ENCODE measurements at places on chromosomes 16 and 17.

- DNase-seq = no peak
These were observed 36.4 kb upstream of the CDH15 start for GRCh38 chr16:89135166-89135565.

- peak; percentile 50 for DNase-seq
These were observed 297.5 kb downstream of the CA10 start for GRCh38 chr17:51860954-51861561.

GRCh38 chr17:64063766-64064224 is 43.4 kb upstream of the ICAM2 start:
- no peak for DNase-seq

GRCh38 chr17:7426896-7427489 is 1.6 kb downstream of the SPEM2 start:
- no peak for DNase-seq

- peak; percentile 60 for DNase-seq
These were observed 5.3 kb upstream of the WIPI1 start for GRCh38 chr17:68462381-68463210.

DNA sequence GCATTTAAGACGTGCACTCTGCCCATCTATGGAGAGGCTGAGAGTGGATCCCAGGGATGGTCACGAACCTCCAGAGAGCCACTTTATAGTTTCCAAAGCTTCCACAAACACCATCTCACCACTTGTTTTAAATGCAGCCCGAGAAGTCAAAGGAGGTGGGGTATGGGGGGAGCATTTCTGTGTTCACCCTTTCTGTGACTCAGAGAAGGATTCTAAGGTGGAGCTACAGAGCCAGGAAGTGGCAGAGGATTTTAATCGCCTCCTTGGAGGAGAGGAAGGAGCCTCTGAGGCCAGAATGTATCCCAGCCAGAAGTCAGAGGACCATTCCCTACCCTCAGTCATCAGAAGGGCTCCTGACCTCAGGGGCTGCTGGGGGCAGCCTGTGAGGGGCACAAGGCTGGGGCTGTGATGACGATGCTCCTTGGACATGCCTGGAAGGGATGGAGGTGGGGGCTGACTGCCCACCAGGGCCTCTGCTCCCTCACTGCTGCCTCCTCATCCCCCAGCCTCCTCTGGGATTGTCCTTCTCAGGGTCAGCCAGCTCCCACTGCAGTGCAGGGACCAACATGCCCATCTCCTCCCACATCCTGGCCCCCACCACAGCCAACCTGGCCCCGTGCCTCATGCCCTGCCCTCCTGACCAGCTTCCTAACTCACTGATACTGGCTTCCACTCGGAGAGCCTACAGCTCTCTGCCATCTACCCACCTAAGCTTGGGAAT is 2.8 kb downstream of the XYLT2 start:
- no peak for DNase-seq

DNA sequence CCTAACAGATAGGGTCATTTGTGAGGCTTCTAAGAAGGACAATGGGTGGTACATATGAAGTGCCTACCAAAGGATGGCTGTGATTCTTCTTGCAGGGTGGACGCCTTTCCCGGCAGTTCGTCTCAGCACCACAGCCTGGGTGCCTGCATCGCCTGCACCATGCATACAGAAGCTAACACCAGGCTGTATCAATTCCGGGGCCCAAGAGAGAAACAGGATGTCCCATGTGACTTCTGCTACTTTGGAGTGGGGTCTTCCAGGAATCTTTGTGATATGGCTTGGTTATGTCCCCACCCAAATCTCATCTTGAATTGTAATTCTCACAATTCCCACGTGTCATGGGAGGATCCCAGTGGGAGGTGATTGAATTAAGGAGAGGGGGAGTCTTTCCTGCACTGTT is 251.6 kb upstream of the TNRC6C start:
- DNase-seq = no peak

DNA sequence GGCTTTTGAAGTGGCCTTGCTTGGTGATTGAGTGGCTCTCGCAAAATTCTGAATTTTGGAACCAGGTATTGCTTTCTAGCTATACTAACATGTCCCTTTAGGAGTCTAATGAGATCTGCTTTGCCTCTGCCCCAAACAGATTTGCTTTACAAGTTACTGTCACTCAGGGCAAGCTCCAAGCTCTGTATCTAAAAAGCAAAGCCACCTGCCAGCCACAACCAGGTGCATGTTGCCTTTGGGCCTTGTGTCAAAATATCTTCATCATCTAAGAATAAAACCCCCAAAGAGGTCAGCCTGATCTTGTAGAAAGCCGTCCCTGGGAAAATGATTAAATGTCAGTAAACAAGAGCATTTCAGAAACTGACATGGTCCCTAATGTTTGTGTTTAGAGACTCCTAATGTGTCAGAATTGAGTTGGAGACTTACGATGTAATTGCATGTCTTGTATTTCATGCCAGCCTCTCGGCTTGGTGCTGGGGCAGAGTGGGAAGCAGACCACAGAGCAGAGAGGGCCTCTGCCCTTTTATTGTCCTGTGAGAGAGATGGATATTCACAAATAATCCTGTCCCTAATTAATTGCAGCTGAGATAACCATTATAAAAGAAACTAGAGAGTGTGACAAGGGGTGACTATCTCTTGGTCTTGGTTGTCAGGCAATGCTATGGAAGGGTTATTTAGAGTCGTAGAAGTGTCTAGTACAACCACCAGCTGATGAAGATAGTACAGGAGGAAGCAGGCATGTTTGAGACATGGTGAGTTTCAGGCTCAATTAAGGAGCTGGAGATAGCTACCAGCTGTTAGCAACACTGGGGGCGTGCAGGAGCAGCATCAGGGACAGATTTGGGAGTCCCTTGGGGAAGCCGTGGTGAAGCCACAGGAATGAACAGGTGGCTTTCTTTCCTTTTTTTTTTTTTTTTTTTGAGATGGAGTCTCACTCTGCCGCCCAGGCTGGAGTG is 90.7 kb downstream of the PITPNC1 start:
- DNase-seq = peak; percentile 26

GRCh38 chr17:6346986-6347385 is 87.9 kb downstream of the AIPL1 start:
- no peak for DNase-seq

- no peak for DNase-seq
These were observed 101.8 kb upstream of the CCL1 start for GRCh38 chr17:34464812-34465211.

- DNase-seq = no peak
These were observed 6.7 kb upstream of the EVI2A start for GRCh38 chr17:31328160-31328535.

DNA sequence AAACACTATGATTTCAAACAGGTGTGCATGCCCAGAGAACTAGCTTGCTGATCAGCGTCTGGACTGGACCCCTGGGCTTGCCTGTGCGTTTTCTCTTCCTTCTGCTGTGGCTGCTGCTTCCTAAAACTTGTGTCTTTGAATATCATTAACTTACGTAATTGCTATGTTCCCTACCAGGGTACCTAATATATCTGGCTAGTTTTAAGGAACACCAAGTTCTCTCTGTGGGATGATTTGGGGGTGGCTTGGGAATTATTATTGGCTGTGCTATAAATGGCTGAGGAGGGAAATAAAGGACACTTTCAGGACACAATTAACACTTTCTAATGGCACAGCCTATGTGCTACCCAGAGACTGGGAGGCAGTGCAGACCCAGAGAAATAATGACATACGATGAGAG is 606.0 kb upstream of the RBFOX1 start:
- DNase-seq = no peak

DNA sequence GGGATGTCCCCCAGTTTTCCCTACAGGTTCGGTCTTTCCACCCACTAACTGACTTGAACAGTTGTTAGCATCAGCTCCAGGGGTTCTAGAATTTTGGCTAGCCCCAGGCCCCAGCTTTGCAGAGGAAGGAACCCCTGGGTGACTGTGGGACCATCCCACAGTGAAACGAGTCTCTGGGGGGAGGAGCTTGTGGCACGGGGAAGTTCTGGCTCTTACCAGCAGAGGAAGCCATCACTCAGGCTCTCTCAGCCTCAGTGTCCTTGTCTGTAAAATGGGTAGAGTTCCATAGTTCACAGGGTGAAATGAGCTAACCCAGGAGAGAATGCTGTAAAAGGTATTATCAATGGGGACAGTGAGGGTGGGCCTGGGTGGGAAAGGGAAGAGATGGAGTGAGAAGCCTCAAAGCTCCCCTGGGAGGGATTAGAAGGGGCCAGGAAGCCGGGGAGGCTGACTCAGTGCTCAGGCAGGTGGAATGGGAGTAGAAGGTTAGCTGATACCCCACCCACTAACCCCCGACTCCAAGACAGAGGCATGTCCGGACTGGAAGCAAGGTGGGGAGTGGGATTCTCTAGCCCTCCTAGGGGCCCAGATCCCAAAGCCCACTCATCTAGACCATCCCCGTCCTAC is 30.9 kb upstream of the CDC42EP4 start:
- DNase-seq = no peak

- no peak for DNase-seq
These were observed 10.1 kb downstream of the NUDT7 start for GRCh38 chr16:77732241-77732946.

DNA sequence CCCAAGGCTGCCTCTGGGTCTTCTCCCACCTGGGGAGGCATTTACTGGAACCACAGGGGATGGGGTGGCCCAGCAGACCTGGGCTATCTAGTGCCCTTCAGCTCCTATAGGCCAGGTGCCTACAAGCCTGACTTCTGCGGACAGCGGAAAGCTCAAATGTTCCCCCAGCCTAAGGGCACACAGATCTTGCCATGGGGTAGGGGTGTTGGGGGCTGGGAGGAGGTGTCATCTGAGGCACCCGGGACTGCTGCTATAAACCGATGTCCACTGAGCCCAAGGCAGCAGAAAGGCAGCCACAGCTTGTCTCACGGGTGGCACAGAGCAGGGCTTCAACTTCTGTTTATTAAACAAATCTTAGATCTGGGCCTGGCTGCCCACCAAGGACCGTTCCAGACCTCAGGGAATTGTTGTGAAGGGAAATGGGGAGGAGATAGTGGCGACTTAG is 3.6 kb downstream of the MYO1C start:
- DNase-seq = no peak

GRCh38 chr17:18041776-18042175 is 2.6 kb downstream of the GID4 start:
- DNase-seq = no peak

DNA sequence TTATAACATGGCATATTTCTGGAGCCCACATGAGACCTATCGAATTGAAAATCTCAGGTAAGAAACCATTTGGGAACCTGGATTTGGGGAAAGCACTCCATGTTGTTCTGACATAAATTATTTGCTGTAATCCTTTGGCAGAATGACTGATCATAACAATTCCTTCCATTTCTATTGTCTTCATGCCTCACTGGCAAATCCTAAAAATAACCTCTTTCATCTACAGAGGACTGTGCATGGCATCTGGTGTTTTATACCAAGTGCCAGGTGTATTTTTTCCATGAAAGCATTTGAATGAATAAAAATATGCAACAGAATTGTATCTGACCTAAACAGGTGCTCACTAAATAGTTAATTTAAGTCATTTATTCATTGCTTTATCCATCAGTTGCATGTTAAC is 33.7 kb upstream of the COQ7 start:
- no peak for DNase-seq

DNA sequence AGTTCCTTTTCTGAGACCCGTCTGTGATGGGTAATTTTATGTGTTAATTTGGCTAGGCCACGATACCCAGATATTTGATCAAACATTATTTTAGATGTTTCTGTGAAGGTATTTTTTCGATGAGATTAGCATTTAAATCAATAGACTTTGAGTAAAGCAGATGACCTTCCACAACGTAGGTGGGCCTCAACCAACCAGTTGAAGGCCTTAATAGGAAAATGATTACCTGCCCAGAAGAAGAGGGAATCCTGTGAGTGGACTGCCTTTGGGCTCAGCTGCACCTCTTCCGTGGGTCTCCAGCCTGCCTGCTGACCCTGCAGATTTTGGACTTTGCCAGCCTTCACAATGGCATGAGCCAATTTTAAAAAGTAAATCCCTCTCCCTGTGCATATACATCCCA is 61.6 kb upstream of the WSB1 start:
- DNase-seq = no peak

DNA sequence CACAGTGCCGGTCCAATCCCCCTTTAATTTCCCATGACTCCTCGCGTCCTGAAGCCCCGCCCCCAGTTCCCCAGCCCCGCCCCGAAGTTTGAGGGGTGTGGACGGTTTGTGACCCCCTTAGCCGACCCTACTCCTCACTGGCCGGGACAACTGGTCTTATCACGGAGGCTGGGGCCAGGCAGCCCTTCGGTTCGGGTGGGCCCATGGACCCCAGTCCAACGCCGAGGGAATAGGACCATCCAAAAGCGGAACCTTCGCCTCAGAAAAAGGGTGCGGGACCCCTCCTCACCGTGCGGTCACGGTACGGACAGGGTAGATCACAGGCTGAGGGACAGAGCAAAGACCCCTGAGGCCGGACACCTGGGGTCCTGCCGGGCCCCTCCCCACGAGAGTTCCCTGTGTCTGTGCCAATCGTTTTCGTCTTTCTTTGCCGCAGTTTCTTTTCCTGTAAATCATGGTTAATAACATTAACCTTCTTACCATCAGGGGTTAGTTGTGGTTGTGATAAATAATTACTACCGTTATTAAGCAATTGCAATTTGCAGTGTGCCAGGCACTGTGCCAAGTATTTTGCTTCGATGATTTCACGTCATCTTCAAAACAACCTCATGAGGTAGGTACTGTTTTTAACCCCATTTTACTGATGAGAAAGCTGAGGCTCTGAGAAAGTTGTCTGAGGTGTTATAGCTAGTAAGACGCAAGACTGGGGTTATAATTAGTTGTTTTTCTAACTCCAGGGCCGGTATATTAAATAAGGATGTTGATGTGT is 543 bp downstream of the TMUB2 start:
- no peak for DNase-seq

DNA sequence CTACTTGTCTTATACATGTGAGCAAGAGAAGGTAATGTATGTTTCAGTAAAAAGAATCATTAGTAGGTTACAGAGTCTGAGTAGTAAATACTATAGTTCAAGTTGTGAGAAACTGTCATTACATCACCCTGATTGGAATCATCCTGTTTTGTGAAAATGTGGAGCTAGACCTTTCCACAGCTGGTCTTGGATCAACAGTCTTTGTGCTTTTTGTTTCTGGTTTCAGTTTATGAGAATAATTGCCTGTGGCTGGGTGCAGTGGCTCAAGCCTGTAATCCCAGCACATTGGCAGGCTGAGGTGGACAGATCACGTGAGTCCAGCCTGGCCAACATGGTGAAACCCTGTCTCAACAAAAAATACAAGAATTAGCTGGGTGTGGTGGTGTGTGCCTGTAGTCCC is 19.7 kb upstream of the SHISA9 start:
- DNase-seq = no peak

DNA sequence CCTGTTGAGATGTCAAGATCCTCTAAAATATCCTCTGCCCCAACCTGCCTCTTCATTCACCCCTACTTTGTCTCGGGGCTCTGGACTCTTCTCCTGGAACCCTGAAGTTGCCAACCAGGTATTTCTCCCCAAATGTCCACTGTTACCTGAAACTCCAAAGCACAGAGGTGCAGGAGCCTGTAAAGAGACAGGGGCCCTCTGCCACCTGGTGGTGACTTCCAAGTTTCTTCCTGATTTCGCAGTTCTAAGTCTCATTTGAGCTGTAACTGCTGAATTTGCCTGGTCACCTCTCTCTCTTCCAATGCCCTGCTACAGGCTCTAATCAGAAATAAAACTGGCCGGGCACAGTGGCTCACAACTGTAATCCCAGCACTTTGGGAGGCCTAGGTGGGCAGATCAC is 77.1 kb upstream of the RCVRN start:
- DNase-seq = no peak

GRCh38 chr16:4693956-4694641 is 737 bp downstream of the NUDT16L1 start:
- DNase-seq = no peak
